ENCODE measurements at places on chromosomes 16 and 17.

- peak; percentile 57 for DNase-seq
These were observed 9.4 kb downstream of the C16orf89 start for GRCh38 chr16:5056352-5056751.

- DNase-seq, result peak; percentile 27
These were observed 175.4 kb downstream of the AATF start for GRCh38 chr17:37123941-37124820.

GRCh38 chr17:47188271-47188875, 722 bp downstream of the CDC27 start:
- peak; percentile 57 for DNase-seq

- DNase-seq, result no peak
These were observed 84.9 kb upstream of the NLRP1 start for GRCh38 chr17:5669191-5669590.

DNA sequence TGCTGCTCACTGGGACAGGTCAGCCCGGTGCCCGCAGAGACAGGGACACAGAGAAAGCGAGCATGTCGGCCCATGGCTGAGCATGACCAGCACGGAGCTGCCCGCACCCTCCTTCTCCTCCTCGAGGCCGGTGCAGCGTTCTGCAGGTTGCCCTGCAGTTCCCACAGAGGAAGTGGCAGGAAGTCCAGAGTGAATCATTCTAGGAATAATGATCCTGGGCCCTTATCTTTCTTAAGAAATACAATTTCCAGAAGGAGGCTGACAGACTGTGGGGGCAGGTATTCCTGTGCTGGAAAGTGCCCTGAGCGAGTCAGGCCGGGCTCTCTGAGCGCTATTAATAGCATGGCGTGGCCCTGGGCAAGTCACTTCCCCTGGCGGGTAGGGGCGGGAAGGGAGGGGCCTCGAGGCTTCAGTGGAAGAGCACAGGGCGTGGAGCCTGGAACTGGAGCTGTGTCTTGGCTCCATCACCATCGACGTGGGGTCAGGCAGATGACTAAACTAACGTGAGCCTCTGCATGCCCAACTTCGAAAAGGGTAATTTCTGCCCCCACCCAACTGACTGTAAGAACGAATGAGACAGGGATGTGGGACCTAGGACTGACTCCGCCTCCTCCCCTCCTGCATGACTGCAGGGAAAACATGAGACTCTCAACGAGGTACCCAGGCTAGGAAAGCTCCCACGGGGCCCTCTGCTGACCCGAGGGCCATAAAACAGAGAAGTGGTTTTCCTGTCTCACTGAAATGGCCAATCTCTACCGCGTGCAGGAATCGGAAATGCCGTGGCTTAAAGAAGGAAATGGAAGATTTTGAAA, 9.8 kb downstream of the TMEM204 start:
- DNase-seq, result peak; percentile 45

- peak; percentile 61 for DNase-seq
These were observed 943 bp downstream of the CNTROB start for GRCh38 chr17:7932949-7933348.

GRCh38 chr17:45910667-45911066, 16.3 kb downstream of the MAPT start:
- DNase-seq, result no peak

- no peak for DNase-seq
These were observed 51.5 kb downstream of the TENT4B start for GRCh38 chr16:50204453-50205108.

GRCh38 chr17:75774471-75774990, 9.5 kb upstream of the GALK1 start:
- no peak for DNase-seq

DNA sequence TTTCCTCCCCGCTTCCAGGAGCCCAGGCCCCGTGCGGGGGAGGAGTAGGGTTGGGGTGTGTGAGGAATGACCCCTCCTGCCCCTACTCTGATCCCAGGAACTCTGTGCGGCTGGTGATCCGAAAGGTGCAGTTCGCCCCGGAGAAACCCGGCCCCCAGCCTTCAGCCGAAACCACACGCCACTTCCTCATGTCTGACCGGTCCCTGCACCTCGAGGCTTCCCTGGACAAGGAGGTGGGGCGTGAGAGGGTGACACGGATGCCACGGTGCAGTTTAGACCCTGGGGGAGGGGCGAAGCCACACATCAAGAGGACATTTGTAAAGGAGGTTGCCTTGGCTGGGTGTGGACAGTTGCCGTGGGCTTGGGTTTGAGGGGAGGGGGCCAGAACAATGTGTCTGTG, 7.4 kb downstream of the ARRB2 start:
- DNase-seq, result no peak

DNA sequence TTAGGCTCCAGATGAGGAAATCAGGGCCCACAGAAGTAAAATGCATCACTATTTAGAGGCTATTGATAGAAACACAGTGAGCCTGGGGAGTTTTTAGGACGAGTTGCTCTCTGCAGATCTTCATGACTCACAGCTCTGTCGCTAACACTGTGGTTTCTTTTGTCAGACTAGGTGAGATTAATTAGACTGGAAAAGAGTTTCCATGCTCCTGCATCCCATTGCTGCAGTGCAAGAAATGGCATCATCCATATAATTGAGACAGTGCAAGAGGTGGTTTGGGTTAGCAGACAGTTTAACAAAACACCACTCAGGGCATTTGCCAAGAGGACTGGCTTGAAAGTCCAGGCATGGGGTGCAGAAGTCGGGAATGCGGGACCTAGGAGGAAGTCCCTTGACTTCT, 198.8 kb upstream of the CACNG5 start:
- DNase-seq, result peak; percentile 36

- no peak for DNase-seq
These were observed 40.5 kb upstream of the CDRT4 start for GRCh38 chr17:15507896-15508295.

- DNase-seq, result no peak
These were observed 32.0 kb upstream of the SUPT4H1 start for GRCh38 chr17:58383892-58384462.

GRCh38 chr16:85864965-85865364, 34.0 kb upstream of the IRF8 start:
- no peak for DNase-seq

DNA sequence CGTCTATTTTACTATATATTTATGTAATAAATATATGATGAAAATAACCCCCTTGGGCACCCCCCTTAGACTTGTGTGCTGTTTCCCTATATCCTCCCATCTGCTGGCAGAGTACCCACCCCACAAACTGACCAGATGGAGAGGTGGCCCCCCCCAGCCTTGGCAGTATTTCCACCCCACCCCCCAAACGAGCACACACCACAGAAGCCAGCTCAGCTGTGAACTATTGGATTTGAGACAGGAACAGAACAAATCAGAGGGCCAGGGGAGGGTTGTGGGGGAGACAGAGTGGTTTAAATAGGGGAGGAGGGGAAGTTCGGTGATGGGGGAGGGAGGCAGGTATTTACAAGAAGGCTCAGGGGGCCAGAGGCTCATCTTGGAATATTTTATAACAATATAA, 7.8 kb downstream of the NR1D1 start:
- no peak for DNase-seq

DNA sequence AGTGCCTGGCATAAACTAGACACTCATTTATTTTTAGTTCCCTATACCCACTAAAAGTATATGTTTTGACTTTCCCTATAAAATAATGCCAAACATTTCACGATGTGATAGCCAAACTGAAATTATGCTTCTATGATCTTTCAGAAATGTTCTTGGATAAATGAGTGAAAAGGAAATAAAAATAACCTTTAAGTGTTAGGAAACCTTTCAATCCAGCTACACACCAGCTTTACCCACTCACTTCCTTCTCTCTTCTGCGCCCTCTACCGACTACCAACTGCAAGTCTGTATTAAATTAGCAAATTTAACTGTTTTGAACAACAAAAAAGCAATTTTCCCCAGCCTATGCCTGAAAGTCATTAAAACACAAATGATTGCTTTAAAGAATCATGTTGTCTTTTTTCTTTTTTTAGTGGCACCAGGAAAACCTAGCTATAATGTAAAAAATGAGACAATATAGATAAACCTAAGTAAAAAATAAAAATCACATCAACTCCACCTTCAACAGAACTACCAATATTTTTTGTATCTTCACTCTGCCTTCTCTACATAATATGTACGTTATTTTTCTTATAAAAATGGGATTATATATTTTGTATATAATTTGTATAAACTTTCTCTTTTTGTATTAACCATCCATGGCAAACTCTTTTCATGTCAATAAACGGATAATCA, 13.2 kb upstream of the TMEM100 start:
- peak; percentile 66 for DNase-seq

- DNase-seq, result no peak
These were observed 527 bp upstream of the UBE2Z start for GRCh38 chr17:48907713-48908046.

GRCh38 chr17:55090079-55090492, 121.5 kb downstream of the STXBP4 start:
- no peak for DNase-seq

- DNase-seq, result no peak
These were observed 62.4 kb downstream of the CNGB1 start for GRCh38 chr16:57908409-57908987.

GRCh38 chr16:10760858-10761257, 17.2 kb downstream of the NUBP1 start:
- DNase-seq, result no peak

DNA sequence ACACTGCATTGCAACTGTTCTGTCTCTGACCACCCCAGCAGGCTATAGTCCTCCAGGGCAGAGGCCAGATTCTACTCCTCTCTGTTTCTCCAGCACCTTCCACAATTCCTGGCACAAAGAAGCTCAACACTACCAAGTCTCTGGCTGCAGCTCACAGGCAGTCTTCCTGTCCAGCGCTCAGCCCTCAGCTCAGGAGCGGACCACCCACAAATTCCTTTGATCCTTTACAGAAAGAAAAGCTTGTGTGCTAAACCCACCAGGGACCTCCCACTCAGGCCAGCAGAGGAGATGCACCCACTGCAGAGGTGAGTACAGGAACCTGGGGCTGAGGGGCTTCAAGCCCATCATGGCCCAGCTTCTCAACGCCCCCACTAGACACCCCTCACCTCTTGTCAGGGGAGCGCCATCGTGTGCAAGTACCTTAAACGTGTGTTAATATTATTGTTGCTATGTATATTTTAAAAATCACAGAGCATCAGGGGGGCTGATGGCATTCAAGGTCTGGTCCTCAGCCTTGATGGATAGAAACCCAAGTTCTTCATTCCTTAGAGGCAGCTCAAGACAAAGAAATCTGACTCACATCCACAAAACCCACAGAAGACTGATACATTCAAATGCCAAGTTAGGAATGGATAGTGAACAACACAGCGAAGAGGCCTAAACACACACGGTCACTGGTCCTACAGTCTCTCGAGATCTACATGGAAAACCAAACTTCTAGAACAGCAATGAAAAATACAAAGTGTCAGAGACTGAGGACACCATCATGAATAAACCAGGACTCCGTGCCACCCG, 8.4 kb downstream of the HSDL1 start:
- no peak for DNase-seq

- no peak for DNase-seq
These were observed 1.3 kb upstream of the HELZ start for GRCh38 chr17:67246403-67246652.

DNA sequence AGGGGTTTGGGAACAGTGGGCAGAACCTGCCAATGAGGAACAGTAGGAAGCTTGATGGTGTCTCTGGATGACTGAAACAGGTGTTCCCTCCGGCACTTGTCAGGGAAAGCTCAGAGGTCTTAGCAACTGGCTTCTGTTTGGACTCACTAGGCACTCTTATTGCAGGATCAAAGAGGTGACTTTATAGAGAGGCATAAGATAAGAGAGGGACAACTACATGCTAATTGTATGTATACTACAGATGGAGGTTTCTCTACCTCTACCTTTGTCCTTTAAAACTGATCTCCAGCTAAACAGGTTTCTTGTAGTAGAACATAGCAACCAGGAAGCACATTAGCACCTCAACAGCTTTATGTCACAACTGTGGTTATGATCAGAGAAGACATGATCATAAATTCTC, 7.6 kb downstream of the CNTD1 start:
- no peak for DNase-seq

Data from cardiac muscle cell (in vitro differentiated cells and primary cell).